ENCODE measurements at places on chromosomes 6 and 20. TPM values are rescaled to one million over a fixed set of nuclear protein-coding genes. Genes with fewer than 3 reads are reported as not detected.
A peak's percentile ranks its signal among the peaks of the same experiment; 100 is the strongest.

GRCh38 chr20:21125072-21125848 is 622 bp upstream of the KIZ start:
- DNase-seq = peak; percentile 57

- DNase-seq = no peak
These were observed 109.8 kb downstream of the ZDHHC14 start for GRCh38 chr6:157490611-157491269.

GRCh38 chr6:148347441-148348054 is 4.9 kb downstream of the SASH1 start:
- DNase-seq = no peak

DNA sequence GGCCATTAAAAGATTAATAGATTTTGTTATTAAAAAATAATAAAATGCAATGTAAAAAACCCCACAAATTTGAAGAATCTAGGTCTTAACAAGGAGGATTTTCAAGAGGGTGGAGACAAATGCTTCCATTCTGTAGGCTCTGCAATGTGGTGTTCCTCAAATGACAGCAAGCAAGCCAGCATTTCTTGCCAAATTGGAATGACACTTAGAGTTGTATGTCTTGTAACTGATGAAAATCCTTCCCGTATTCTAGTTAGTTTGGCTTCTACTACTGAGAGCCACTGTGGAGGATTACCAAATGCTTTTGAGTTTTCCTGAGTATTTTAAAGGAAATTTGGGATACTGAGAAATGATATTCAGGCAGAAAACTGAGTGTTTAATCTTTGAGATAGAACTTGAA is 1225.5 kb upstream of the CITED2 start:
- no peak for DNase-seq

- peak; percentile 83 for DNase-seq
These were observed 24.6 kb upstream of the GATA5 start for GRCh38 chr20:62500237-62500864.

- no peak for DNase-seq
These were observed 2.3 kb upstream of the EPB41L1 start for GRCh38 chr20:36152261-36152660.

DNA sequence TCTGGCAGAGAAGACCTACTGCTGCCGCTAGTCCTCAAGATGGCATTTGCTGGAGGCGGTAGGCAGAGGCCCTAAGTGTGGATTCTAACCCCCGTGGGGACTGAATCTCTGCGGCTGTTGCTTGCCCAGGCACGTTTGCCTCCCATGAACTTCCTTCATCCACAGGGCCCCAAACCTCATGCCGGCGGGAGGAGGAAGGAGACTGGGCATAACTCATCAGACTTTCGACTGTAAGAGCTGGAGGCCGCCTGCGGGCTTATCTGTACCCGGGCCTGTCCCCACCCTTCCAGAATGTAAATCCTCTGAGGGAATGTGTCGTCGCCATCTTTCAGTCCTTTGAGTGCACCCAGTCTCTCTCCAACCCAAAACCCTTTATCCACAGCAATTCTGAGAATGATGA is 990 bp downstream of the ZFP57 start:
- no peak for DNase-seq

DNA sequence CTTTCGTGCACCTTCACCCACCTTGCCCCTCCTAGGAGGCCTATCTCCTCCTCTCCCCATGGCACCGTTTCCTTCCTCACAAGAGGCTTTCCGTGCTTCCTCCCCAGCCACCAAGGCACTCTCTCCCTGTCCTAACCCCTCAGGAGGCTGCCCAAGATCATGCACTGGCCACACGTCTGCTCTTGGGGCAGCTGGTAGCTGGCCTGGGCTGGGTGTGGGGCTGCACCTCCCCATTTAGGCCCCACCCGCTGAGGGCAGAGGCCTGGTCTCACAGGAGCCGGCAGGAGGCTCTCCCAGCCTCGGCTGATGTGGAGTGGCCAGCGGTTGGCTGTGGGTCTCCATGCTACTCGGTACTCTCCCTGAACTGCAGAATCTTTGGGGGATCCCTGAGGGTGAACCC is 13.6 kb downstream of the NOL4L start:
- DNase-seq = no peak

- DNase-seq = no peak
These were observed 10.9 kb upstream of the ANKEF1 start for GRCh38 chr20:10023911-10024310.

GRCh38 chr6:81786150-81786549 is 33.7 kb upstream of the TENT5A start:
- no peak for DNase-seq

DNA sequence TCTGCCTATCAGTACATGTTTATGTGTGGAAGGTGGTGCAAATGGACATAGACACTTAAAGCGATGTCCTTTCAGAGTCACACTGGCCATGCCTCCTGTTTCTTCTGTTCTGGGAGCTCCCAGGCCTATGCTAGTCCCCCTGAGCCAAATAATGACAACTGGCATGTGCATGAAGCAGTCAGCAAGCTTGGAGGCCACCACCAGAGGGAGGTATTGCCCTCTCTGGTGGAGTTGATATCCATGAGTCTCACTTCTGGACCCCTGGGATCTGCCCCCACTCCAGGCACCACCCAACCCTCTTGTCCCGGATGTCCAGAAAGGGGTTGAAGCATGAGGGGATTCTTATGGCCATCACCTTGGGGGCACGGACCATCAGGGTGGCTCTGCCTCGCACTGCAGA is 172.2 kb downstream of the AIG1 start:
- DNase-seq = peak; percentile 40

DNA sequence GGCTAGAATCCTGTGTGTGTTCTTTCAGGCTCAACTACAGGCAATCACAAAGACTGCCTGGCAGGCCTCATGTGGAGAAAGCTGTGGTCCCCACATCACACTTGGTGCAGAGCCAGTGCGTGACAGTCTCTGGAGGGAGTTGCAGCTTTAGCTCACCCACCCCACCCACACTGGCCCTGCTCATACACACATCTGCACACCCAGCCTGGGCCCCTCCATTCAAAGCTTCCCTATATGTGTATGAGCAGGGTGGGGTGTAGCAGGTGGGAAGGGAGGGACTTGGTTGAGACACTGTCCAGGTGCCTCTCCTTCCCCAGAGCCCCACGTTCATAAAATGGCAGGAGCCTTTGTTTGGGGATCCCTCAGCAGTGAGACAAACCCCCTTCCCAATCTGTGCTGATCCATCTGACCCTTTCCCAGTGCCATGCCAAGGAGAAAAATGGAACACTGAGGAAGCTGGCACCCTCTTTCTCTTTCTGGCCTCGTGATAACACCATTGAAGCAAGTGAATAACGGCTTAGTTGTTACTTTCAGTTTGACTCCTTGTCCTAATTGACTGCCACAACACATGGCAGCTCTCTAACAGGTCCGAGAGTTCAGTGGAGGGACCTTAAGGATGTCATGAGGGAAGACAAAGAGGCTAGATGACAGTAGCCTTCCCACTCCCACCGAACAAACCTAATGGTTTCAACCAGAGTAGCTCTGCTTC is 53.8 kb upstream of the NRSN1 start:
- no peak for DNase-seq

GRCh38 chr20:1810926-1811620 is 84.1 kb upstream of the SIRPA start:
- peak; percentile 44 for DNase-seq

DNA sequence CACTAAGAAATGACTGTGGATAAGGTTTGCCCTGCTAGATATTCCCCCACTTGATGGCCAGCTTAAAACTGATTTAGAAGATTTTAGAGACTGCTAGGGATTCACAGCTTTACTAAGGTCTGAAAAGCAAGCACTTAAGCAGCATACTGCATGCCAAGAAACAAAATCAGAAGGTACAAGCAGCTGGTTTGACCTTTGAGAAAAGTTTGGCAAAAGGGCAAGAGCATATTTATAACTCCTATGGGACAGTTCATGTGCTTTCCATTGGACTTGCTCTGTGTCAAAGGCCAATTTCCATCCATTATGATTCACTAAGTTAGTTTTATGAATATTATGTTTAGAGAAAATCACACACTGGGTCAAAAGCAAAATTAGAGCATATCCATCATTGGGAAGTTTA is 402.8 kb downstream of the PKHD1 start:
- DNase-seq = no peak

GRCh38 chr6:3280866-3281465 is 22.2 kb downstream of the PSMG4 start:
- DNase-seq = no peak

DNA sequence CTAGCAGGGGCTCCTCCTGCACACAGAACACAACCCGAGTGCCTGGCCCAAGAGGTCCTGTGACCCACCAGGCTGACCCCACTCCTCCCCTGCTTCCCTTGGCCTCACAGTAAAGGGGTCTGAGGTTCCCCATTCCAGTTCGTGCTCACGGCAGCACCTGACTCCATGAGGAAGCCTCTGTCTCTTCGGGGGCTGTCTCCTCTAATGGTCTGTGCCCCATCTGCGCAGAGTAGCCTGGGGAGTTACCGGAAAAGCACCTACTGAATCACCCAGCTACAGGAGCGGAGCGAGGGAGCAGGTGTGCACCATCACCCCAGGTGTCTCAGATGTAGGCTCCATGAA is 93.2 kb downstream of the ASXL1 start:
- no peak for DNase-seq

- no peak for DNase-seq
These were observed 46.7 kb downstream of the NOX3 start for GRCh38 chr6:155408981-155409380.

DNA sequence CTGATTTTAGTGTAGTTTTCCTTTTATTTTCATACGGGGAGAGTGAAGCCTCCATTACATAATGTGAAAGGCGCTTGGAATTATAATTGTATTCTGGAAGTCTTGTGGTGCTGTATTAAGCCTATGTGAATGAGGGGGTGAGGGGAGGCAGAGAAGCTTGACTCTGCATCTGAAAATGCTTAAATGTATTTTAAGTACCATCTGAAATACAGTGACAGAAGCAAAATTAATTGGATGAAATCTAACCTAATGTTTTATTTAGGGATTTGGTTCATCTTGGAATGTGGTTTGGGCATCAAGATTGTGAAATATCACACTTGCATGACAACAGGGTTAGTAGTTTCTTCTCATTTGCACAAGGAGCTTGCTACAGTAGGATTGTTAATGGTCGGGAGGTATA is 41.2 kb downstream of the TMEM200A start:
- no peak for DNase-seq

- DNase-seq = no peak
These were observed 521.6 kb upstream of the ZNF337 start for GRCh38 chr20:26218301-26218700.

DNA sequence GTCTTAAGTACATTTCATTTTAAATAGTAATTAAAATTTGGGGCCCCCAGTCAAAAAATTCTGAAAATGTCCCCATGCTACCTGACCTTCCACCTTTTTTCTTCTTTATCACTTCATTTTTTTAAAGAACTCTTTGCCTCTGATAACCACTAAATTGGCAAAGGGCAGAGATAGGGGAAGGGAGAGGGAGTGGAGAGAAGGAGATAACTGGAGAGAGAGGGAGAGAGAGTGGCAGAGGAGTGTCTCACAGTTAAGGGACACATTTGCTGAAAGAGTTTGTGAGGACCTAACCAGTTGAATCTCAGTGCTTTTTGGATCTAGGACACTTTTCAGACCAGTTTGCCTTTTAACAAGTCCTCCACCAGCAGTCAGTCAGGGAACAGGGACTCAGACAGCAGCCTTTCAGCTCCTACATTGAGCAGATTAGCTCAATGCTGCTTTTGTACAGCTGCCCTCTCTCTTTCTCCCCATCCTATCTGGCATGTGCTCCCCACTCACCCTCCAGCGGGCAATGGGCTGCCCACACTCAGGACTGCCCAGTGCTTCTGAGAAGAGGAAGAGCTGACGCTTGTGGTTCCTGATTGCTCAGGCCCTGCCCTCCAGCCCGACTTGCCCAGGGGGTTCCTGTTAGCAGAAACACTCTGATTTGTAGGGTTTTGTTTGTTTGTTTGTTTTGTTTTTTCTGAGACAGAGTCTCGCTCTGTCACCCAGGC is 14.4 kb downstream of the ARMC2 start:
- peak; percentile 37 for DNase-seq

- DNase-seq = no peak
These were observed 152.8 kb downstream of the TAF4 start for GRCh38 chr20:61912665-61913422.

- DNase-seq = no peak
These were observed 20.3 kb downstream of the CCDC170 start for GRCh38 chr6:151514000-151514730.

- peak; percentile 69 for DNase-seq
These were observed 1.5 kb downstream of the RBM38 start for GRCh38 chr20:57392512-57393271.

DNA sequence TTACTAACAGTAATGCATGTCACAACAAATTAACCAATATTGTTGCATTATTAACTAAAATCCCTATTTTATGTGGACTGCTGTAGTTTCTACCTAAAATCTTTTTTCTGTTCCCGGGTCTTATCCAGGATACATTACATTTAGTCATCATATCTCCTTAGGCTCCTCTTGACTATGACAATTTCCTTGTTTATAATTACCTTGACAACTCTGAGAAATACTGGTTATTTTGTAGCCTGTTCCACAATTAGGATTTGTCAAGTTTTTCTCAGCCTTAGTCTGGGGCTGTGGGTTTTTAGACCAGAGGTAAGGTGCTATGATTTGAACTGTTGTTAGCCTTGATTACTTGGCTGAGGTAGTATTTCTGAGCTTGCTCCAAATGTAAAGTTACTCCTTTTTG is 3.7 kb downstream of the FBXO5 start:
- no peak for DNase-seq

GRCh38 chr20:1876217-1876921 is 18.8 kb upstream of the SIRPA start:
- DNase-seq = no peak

- no peak for DNase-seq
These were observed 1.4 kb downstream of the HEY2 start for GRCh38 chr6:125750692-125751333.

DNA sequence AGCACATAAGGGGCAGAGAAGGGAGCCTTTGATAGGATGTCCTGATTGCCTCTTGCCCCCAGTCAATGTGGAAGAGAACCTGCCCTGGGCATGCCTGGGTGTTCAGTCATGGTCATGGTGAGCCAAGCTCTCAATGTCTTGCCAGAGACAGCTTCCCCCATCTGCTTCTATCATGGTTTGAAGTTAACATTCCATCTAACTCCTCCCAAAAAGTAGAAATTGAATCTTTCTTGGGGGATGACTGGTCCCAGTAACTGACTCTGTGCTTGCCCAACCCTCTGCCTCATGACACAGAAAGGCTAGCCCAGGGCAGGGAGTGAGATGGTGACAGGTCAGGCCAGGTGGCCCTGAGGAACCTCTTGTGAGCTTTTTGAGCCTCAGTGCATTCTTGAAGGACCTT is 60.1 kb downstream of the ADTRP start:
- no peak for DNase-seq

- peak; percentile 63 for DNase-seq
These were observed 135.1 kb downstream of the TBXT start for GRCh38 chr6:166032366-166033200.

The CALHM6 gene
- total RNA-seq = 2.3 TPM

The CDSN gene
- not detected for total RNA-seq

The IP6K3 gene
- total RNA-seq = 23.8 TPM

The ROS1 gene
- total RNA-seq = not detected

The ACTL10 gene
- total RNA-seq = 0.81 TPM

The SYS1 gene
- total RNA-seq = 24.1 TPM

The ASCC3 gene
- 21.9 TPM for total RNA-seq

The PRL gene
- total RNA-seq = not detected

The RIN2 gene
- total RNA-seq = 43.9 TPM

The CFB gene
- 113 TPM for total RNA-seq

The CDH4 gene
- total RNA-seq = 0.06 TPM

The UBD gene
- total RNA-seq = not detected
